ENCODE measurements at places on chromosomes 5 and 9. TPM values are rescaled to one million over a fixed set of nuclear protein-coding genes. Genes with fewer than 3 reads are reported as not detected.
A peak's percentile ranks its signal among the peaks of the same experiment; 100 is the strongest.

DNA sequence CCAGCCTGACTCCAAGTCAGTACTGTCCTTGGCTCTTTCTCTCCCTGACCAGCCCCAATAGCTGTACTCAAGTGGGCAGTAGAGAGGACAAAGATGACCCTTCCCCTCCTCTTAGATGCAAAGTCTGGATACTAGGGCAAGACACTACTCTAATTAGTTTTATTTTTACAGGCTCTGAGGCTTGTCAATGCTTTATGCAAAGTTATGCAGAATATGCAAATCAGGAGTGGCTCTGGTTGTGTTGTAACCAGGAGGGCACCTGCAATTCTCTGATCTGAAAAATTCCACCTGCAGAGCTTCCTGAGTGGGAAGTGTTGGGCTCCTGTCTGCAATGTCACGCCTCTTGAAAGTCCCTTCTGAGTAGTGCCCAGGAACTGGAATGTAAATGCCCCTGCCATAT, 201.5 kb downstream of the RGS3 start:
- H3K27ac ChIP-seq, result no peak overlapping the region
- no peaks in the 10 kb centered on the region for H3K36me3 ChIP-seq
- no peak overlapping the region for H3K4me3 ChIP-seq
- no peaks in the 10 kb centered on the region for H3K27me3 ChIP-seq
- no peaks in the 10 kb centered on the region for H3K4me1 ChIP-seq

- no peak overlapping the region for H3K27ac ChIP-seq
- H3K27me3 ChIP-seq, result peaks cover 90% of the 10 kb centered on the region
- H3K4me1 ChIP-seq, result peaks cover 17% of the 10 kb centered on the region
- DNase-seq, result no peak
- no peaks in the 10 kb centered on the region for H3K36me3 ChIP-seq
- no peak overlapping the region for H3K4me3 ChIP-seq
Measured at GRCh38 chr5:73418244-73418691, 30.3 kb downstream of the FOXD1 start.

DNA sequence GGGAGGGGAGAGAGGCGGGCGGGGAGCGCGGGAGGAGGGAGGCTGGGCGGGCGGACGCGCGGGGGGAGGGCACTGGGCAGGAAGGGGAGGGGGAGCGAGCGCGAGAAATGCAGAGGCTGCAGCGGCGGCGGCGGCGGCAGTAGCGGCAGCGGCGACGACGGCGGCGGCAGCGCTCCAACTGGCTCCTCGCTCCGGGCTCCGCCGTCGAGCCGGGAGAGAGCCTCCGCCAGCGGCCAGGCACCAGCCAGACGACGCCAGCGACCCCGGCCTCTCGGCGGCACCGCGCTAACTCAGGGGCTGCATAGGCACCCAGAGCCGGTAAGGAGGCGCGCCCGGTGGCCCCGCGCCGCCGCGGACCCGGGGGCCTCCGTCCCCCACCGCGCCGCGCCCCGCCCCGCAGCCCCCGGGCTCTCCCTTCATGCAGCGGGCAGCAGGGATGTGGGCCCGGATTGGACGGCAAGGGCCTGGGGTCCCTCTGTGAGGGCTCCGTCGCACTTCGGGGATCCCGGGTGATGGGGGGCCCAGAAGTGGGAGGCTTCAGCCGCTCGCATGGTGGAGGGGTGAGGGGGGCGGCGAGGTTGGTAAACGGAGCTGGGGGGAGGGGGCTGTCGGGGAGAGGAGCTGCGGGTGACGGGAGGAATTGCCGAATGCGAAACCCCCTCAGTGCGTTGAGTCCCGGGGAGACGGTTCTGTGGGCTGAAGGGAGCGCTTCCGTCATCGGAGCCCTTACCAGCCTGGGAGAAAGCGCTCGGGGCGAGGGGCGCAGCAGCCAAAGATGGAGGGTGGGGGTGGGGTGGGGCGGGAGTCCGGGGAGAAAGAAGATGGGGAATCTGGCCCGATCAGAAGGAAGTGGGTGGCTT, at the start of gene BASP1:
Gene BASP1, plus strand, starts transcription at position 139 of the 860 bp plus-strand sequence. CDS start 57,586 bp downstream, outside the sequence.
- peaks cover 42% of the 10 kb centered on the region for H3K27me3 ChIP-seq
- no peak within 1 kb of the TSS for H3K27ac ChIP-seq
- peak; percentile 33 for DNase-seq
- H3K4me1 ChIP-seq, result no peaks in the 10 kb centered on the region
- H3K36me3 ChIP-seq, result no peaks in the 10 kb centered on the region

- H3K4me1 ChIP-seq, result peaks cover 5% of the 10 kb centered on the region
- H3K36me3 ChIP-seq, result no peaks in the 10 kb centered on the region
Measured at GRCh38 chr9:135075234-135076142, 12.0 kb upstream of the OLFM1 start.

DNA sequence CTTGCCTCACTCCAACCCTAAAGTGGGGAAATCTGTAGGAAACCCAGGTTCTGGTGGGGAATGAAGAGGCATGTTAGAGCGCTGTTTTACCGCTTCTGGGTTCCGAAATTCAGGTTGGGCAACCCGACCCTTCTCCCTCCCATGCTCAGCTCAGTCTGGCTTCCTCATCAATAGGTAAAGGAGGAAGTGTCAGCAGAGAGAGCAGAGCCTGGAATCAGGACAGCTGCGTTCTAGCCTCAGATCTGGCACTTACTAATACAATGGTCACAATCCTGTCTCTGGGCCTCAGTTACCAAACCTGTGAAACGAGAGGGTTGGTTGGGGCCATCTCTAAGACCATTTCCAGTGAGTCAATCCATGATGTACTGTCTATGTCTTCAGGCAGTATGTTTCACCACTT, 16.2 kb upstream of the TNIP1 start:
- H3K36me3 ChIP-seq, result no peaks in the 10 kb centered on the region
- H3K27me3 ChIP-seq, result no peaks in the 10 kb centered on the region
- H3K4me3 ChIP-seq, result no peak overlapping the region
- no peak for DNase-seq

- no peaks in the 10 kb centered on the region for H3K27me3 ChIP-seq
- DNase-seq, result no peak
- H3K27ac ChIP-seq, result no peak overlapping the region
Measured at GRCh38 chr9:80763536-80763935, 925.8 kb downstream of the TLE1 start.

DNA sequence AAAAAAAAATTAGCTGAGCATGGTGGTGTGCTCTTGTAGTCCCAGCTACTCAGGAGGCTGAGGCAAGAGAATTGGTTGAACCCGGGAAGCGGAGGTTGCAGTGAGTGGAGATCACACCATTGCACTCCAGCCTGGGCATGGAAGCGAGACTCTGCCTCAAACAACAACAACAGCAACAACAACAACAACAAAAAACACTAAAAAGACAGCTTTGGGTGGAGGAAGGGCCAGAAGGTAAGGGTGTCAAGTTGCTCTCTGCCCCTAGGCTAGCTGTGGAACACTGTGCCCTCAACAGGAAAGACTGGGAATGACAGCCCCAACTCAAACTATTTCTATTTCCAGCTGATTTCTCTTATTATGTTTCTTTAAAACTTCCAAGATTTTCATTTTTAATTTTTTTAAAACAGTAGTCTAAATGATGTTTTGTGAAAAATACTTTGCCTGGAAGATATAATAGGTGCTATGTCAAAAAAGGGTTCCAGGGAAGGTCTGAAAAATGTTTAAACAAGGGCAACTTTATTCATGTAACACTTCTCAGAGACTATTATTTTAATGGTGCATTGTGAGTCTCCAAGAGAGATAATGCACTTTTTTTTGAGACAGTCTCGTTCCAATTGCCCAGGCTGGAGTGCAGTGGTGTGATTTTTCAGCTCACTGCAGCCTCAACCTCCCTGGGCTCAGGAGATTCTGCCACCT, 29.9 kb downstream of the CLINT1 start:
- H3K4me1 ChIP-seq, result peaks cover 47% of the 10 kb centered on the region
- DNase-seq, result no peak
- no peaks in the 10 kb centered on the region for H3K36me3 ChIP-seq
- no peak overlapping the region for H3K27ac ChIP-seq

GRCh38 chr5:88269222-88269771, 652 bp upstream of the TMEM161B start:
- peak overlapping the region; percentile 77 for H3K27ac ChIP-seq
- peaks cover 5% of the 10 kb centered on the region for H3K36me3 ChIP-seq
- H3K4me1 ChIP-seq, result peaks cover 37% of the 10 kb centered on the region
- H3K4me3 ChIP-seq, result peak overlapping the region; percentile 90
- H3K27me3 ChIP-seq, result no peaks in the 10 kb centered on the region

SOHLH1 gene
- total RNA-seq, result not detected

SPAAR gene
- total RNA-seq, result 1.8 TPM

Data from gastrocnemius medialis (tissue), 4 donors.